Activated T-cell treated with anti-CD3 and anti-CD28 coated beads for 48 hours (primary cell): ENCODE measurements at places on chromosomes 6 and 20.
A peak's percentile ranks its signal among the peaks of the same experiment; 100 is the strongest.

- no peak for DNase-seq
Measured at GRCh38 chr20:40241596-40242343, 447.3 kb downstream of the MAFB start.

- DNase-seq = no peak
Measured at GRCh38 chr20:4876301-4876700, 125.0 kb downstream of the SLC23A2 start.

DNA sequence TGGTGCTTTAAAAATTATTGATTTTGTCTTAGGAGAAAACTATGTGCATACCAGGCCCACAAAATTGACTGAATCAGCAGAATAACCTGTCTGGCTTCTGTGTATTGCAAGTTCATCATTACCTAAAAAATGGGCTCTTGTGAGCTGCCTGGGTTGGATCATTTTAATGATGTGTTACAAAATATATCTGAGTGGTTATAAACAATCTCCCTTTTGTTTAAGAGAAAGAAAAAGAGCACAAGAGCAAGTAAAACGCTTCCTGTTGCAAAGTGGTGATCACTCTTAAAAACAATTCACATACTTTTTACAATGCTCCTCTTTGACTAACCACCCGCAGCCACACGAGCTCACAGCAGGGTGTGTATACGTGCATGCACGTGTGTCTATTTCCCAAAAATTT is 335.1 kb downstream of the HDGFL1 start:
- no peak for DNase-seq

- no peak for DNase-seq
Measured at GRCh38 chr6:170007468-170008293, 256.3 kb downstream of the ERMARD start.

- DNase-seq = no peak
Measured at GRCh38 chr6:169082093-169082492, 171.6 kb downstream of the THBS2 start.

DNA sequence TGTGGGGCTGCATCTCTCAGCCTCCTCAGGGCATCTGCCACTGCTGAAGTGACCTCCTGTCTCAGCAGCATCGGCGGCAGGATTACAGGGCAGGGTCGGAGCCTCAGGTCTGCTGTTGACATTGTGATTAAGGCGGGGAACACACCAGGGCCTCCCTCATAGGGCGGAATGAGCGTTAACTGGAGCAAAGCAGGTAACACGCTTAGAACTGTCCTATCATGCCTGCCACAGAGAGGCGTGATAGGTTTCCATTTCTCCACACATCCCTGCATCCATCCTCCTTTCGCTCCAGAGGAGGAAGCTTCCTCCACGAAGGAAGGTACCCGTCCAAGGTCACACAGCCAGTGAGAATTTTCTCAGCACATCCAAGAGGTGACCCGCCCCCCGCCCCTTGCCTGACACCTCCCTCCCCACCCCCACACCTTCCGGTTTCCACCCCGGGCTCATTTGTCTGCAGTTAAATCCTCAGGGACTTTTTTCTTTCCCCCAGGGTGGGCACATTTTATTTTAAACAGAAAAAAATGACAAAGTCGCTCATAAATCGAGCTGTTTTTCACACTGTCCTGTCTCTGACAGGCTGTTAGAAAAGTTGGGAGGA is 200.8 kb downstream of the TFAP2C start:
- no peak for DNase-seq

DNA sequence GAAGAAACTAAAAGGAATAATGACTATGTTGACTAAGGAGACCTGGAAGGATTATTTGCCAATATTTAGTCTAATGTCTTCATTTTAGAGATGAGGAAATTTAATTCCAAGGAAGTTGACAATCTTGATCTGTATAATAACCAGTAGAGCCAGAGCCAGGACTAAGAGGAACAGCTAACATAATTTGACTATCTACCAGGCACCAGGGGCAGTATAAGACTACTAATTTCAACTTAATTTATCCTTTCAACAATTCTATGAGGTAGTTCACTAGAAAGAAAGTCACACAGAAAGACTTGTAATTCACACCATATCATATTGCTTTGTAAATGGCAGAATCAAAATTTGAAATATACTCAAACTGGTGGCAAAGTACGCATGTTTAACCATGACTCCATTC is 273.0 kb upstream of the STXBP5 start:
- no peak for DNase-seq

DNA sequence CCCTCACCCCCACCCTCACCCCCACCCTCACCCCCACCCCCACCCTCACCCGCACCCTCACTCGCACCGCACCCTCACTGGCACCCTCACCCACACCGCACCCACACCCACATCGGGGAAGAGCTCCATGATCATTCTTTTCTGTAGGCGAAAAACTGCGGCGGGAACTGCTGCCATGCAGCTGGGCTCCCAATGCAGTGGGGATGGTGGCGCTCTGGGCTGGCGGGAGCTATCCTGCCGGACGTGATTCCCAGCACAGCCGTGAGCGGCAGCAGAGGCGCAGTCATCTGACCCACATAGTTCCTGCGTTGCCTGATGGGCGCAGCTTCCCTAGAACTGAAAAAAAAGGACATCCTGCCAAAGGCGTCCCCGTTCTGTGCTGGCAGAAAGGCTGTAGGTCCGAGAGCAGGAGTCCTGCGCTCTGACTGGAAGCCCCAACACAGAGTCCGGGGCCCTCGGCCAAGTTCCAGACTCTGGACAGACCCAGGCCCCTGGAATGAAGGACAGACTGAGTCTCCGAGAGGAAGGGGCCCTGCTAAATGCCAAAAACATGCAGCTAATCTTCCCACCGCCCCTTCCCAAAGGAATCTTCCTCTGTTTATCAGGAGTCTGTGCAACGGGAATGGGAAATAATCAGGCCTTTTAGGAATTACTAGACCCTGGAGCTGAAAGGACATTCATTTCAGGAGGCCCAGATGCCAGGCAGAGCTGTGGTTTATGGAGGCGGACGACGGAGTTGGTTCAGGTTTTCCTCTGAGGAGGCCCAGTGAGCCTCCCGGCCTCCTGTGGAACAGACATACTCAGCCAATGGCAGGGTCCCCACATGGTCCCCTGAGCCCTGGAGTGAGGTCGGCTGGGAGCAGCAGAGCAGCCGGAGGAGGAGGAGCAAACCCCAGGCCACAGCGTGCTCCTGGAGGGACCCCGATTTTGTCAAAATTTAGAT is 14.1 kb upstream of the TCFL5 start:
- no peak for DNase-seq

DNA sequence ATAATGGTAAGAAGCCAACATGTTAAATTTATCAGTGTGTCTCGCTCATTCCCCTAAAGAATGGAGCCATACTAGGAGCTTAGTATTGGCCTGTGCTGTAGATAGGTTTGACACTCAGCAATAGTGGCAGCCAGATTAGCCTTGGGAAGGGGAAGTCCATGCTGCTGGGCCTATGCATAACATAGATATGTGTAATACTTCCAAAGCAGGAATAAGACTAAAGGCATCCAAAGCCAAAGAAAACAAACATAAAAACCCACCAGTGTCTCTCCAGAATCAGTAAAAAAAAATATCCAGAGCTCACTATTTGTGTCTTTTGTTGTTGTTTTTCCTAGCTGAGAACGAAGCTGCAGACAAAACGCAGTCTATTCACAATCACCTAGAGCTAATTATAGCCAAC is 104.2 kb upstream of the STXBP5 start:
- no peak for DNase-seq

DNA sequence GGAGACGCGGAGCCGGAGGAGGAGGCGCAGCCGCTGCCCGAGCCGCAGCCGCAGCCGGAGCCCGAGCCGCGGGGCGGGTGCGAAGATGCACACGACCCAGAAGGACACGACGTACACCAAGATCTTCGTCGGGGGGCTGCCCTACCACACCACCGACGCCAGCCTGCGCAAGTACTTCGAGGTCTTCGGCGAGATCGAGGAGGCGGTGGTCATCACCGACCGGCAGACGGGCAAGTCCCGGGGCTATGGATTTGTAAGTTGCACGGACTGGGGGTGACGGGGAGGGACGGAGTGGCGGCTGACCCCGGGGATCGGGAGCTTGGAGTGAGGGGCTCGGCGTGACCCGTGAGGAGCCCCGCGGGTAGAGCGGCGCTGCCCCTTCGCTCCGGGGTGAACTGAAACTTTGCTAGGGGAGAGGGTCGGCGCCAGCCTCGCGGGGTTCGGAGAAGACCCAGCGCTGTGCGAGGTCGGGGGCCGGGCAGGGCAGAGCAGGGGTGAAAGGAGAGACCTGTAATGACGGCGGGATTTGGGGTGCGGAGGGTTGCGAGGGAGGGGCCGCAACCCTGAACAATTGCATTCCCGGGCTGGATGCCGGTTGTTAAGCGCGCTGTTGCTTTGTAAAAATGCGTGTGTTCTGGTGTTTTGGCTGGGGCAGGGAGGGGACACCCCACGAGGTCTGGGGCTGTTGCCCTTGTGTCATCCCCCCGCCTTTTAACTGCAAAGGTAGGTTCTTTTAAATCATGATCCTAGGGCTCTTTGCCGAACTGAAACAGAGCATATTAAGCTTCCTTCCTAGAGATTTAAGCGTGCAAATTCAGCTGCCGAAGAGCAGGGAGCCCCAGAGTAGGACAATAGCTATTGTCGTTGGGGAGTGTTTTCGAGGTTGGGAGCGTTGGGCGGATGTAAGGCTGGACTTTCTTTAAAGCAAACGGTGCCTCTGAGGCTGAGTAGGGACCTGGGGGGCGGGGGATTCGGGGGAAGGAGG is 628 bp downstream of the RBM24 start:
- no peak for DNase-seq

DNA sequence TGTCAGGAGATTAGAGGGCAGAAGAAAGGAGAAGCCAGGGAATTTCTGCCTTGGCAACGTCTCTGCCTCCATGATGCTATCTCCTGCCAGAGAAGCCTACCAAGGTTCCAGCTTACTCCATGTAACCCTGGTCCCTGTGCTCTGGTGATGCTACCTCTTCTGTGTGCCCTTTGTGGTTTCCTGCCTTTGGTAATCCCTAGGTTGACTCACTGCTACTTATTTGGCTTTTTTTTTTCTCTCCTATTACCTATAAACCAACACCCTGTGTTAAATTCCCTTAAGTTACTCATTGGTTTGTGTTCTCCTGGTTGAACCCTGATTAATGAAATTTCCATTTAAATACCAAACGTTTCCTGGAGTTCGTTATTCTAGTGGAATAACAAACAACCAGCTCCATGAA is 527.8 kb upstream of the FLRT3 start:
- DNase-seq = no peak

DNA sequence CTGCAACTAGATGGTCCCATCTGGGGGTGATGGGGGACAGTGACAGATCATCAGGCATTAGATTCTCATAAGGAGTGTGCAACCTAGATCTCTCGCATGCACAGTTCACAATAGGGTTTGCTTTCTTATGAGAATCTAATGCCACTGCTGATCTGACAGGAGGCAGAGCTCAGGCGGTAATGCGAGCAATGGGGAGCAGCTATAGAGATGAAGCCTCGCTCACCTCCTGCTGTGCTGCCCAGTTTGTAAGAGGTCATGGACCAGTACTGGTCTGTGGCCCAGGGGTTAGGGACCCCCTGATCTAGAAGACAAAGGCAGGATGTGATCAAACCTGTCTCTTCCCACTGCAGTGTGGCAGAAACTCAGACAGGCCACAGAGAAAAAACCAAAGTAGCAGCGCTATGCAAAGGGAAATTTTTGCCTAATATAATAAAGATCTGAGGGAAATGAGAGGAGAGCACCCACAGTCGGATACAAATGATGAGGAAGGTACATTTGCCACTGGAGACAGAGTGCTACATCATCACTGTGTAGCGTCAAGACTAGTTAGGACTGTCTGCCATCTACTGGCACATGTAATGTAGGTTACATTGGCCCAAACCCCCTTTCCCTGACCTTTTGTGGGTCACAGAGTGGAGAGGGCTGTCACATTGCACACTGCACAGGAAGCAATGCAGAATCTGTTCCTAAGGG is 4.1 kb upstream of the LY86 start:
- DNase-seq = no peak

DNA sequence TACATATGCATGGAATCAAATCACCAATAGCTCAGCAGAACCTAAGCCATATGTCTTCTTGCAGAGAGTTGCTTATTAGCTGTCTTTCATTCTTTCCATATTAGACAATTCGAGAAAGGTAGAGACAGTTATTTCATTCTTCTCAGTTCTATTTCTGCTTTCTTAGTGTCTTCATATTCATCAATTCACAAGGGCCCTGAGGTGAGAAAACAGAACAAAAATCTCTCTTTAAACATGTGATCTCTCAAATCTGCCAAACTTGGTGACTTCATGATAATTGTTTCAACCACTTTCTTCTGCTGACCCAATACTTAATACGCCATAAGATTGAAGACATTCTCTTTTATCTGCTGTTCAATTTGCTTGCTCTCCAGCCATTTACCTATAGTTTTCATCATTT is 229.7 kb upstream of the MARCKS start:
- no peak for DNase-seq

GRCh38 chr20:63740070-63740626 is 572 bp downstream of the SLC2A4RG start:
- peak; percentile 31 for DNase-seq

GRCh38 chr20:23488996-23489395 is 1.9 kb upstream of the CST8 start:
- DNase-seq = no peak

DNA sequence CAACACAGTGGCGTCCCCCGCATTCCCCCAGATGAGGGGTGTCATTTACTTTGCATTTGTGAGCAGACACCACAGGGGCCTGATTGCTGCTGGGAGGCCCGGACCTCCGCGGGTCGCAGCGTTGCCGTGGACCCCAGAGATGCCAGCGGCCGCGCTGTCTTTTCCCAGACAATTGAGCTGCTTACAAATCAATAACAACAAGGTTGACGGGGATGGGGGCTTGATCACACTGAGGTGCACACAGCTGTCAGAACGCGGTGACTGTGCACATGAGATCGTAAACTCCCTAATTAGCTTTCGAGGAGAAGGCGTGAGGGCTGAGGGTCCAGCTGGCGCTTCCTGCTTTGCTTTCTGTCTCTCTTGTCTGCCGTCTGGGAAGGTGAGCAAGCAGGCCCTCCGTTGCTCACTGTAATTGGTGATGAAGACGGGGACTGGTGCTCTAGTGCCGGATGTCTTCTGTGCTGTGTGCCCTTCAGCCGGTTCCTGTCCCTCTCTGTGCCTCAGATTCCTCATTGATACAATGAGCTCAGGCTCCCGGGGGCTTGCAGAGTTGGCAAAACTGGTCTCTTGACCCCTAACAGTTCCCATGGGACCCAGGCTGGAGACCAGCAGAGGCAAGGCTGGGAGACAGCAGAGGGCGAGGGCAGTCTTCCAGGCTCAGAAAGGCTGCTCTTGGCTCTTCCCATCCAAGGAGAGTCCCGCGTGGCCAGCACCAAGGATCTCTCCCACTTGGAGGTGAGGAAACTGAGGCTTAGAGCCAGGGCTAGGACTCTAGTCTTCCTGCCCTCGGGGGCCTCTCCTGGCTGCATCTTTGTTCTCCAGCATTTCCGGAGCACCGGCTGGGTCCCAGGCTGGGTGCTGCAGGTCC is 126.0 kb upstream of the PMEPA1 start:
- DNase-seq = no peak

- DNase-seq = no peak
Measured at GRCh38 chr6:123580331-123580730, 56.4 kb downstream of the TRDN start.

- DNase-seq = no peak
Measured at GRCh38 chr6:42790549-42791181, 8.8 kb downstream of the BICRAL start.

GRCh38 chr6:100464162-100464851 is 414 bp downstream of the SIM1 start:
- DNase-seq = no peak
